ENCODE measurements at places on chromosomes 1 and 21.

DNA sequence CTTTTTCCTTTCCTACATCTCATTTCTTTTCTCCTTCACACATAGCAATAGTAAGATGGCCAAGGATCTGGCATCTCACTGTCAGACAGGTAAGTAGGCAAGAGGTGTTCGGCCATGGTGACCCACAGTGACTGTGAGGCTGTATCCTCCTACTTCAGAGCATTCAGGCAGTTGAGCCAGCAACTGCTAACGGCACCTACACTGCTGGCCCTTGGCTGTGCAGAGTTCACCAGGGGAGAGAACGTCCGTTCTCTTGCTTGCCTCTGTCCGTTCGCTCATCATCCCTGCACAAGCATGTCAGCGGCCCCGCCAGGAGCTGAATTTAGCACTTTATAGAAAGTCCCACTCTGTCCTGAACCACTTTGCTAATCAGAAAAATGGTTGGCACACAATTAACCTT, 113.6 kb downstream of the GREM2 start:
- DNase-seq = no peak

- DNase-seq = no peak
Measured at GRCh38 chr1:211985556-211986264, 49.6 kb downstream of the INTS7 start.

DNA sequence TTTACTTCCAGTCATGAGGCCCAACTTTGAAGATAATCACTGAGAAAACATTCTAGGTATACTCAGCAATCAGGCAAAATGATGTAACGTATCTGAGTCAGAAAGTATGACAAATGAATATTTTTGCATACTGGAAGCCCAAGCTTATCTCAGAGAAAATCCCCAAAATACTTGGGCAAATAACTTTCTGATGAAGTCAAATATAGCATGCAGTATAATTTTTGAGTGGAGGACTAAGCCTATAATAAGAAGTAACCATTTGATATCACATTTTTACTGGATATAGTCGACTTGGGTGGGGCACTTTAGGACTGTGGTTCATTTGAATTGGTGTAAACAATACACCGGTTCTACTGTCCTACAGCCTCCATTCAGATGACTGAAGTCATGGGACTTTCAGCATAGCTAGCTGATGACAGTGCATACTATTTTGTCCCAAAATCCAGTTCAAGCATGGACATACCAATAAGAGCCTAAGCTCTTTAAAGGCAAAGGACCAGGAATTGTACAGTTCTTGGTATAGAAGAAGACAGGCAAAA, 2.3 kb upstream of the GADD45A start:
- DNase-seq = no peak

GRCh38 chr1:4675454-4676186, 21.2 kb downstream of the AJAP1 start:
- no peak for DNase-seq

- DNase-seq = no peak
Measured at GRCh38 chr21:43949499-43950208, 62.5 kb upstream of the TRAPPC10 start.

DNA sequence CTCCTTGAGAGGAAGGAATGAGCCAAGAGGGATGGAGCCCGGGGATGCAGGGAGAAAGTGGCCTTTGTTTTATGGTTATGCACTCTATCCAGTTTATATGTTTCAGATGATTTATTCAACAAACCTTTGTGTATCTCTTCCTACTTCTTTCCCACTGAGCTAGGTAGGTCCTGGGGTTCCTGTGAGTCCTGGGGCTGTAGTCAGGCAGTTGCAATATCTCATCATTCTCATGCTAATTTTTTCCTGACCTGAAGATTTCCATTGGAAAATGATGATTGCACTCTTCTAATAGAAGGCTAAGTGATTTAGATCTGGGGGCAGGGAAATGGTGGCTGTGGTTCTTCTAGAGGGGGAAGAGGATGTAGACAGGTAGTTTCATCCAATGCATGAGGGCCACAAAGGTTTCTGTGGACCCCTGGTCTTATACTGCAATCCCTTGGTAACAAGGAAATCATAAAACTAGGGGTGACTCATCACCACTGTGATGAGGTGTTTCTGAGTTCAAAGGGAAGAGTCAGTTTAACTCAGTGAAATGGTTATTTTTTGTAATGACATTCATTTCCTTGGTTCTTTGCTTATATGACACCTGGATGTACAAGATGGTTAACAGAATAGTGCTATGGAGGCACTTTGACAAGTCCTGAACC, 20.2 kb downstream of the B3GALT5 start:
- no peak for DNase-seq

- DNase-seq = no peak
Measured at GRCh38 chr1:212438831-212439237, 6.1 kb downstream of the NENF start.

GRCh38 chr21:42367367-42368165, 1.2 kb upstream of the TFF1 start:
- no peak for DNase-seq

GRCh38 chr1:173095632-173096031, 44.9 kb upstream of the TNFSF18 start:
- no peak for DNase-seq

GRCh38 chr1:50658459-50659076, 235.3 kb upstream of the DMRTA2 start:
- DNase-seq = no peak

- DNase-seq = no peak
Measured at GRCh38 chr1:185593271-185593670, 140.9 kb upstream of the HMCN1 start.

DNA sequence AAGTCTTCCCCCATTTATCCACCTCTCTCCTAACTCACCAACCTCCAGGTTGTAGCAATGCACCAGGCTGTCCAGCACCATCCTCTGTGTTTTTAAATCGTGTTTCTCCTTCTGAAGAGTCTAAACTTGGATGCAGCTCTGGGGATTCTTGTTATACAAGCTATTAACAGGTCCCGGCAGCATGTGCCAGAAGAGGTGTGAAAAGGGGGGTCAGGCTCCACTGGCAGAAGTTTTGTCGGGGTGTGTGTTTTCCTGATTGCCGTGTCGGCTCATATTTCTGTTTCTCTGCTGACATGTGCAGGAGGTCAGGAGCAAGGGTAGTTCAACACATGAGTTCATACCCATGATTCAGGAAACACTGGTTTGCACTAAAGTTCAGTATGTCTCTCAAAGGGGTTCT, 658.6 kb upstream of the CAMK1G start:
- no peak for DNase-seq

- DNase-seq = no peak
Measured at GRCh38 chr21:26544201-26544775, 28.8 kb downstream of the CYYR1 start.

DNA sequence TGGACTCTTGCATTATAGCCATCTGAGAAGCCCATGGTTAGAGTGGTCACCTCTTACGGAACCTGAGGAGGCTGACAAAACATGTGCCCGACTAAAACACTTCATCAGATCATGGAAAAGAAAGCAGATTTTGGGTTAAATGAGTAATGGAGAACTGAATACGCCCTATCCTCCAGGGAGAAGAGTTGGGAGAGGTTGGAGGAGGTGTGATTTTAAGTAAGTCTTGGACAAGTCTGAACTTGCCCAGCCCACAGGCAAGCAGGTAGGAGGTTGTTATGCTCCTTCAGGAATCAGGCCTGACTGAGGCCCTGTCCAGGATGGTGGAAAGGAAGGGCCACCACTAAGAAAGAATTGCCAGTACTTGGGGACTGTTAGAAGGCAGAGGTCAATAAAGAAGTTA, 255.8 kb downstream of the TGFB2 start:
- no peak for DNase-seq

DNA sequence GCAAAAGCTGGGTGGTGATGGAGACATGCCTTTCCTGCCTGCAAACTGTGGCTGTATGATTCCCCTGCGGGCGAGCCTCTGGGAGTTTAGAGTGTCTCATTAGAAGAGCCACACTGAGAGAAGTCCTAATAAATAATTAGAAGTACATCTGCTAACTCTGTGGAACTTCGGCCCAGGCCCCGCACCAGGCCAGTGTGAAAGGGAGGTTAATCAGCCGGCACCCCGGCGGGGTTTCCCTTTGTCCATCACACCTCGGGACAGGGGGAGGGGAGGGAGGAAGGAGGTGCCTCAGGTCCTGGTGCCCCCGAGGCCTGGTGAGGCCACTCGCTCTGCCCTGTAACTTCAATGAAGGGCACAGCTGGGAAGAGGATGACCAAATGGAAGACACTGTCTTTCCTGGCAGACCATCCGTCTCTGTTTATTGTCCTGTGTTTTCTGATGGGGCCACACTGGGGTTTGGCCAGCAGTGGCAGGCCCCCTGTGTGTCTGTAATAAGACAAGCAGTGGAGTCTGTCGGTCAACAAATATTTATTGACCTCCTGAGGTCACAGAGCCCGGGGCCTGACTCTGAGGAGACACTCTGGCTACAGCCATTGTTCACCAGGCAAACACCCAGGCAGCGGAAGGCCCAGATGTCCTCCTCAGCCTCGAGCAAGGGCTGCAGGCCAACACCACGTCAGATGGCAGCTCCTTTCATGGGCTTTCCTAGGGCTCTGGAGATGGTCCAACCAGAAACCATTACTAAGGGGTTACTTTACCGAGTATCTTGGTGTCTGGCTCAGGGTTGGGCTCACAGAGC, 267.5 kb upstream of the RAB4A start:
- no peak for DNase-seq

DNA sequence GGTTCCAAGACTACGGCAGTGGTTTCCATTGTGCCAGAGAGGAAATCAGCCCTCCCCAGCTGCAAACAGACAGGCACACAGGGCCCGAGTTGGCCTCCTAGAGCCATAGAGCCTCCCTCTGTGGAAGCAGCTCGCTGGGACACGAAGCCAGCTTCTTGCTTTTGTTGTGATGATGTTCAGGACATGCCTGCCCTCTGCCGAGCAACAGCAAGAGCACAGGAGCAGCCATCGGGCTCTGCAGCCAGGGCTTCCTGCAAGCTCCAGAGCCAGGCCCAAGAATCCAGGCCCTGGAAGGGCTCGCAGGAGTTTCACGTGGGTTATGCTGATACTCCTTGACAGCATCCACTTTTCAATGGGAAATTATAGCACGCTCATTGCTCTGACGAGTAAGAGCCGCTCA, 18.5 kb downstream of the NPHP4 start:
- DNase-seq = no peak

DNA sequence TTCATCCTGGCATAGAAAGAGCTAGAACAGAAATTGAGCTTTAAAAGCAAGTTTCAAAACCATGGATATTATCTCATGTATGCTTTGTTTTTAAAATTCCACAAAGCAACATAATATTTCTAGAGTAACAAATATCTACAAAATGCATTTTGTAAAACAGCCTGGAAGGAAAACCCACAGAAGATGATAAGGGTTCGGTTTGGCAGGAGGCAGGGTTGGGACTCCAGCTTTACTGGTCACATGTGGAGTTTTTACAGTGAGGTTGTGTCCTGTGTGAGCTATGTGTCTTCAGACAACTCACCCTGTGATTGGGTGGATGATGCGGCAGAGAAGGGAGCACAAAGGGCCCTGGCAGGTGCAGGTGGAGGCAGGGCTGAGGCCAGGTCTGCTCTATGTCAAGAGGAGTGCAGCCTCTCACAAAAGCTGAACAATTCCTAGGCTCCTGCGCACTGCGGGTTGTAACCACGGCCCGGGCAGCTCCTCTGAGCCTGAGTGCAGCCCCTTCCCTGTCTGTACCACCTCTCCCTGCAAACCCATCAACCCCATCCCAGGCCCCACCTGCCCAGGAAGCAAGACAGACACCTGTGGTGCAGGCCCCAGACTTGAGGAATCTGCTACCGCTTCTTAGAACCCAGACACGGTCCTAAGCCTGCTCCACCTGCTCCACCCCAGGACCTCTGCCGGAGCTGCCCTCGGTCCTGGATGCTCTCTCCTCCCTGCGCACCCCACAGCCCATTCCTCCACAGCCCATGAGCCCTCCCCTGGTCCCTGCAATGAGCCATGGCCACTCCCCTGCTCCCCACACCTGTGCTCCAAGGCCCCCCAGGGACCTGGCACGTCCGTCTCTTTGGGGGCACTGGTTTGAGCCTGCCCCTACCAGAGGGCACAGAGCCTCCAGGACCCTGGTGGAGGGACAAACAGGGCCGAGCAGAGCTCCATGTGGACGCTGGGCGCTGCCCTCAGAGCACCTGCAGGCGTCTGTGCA, 2.8 kb upstream of the COL18A1 start:
- DNase-seq = no peak

GRCh38 chr1:42945164-42945563, 13.5 kb downstream of the SLC2A1 start:
- no peak for DNase-seq
